Tibial nerve (tissue), 4 donors: ENCODE measurements at places on chromosomes 6 and 20. TPM values are rescaled to one million over a fixed set of nuclear protein-coding genes. Genes with fewer than 3 reads are reported as not detected.

- no peak for DNase-seq
Measured at GRCh38 chr6:6466967-6467761, 121.4 kb upstream of the LY86 start.

- DNase-seq = no peak
Measured at GRCh38 chr6:45789238-45789637, 226.4 kb downstream of the CLIC5 start.

DNA sequence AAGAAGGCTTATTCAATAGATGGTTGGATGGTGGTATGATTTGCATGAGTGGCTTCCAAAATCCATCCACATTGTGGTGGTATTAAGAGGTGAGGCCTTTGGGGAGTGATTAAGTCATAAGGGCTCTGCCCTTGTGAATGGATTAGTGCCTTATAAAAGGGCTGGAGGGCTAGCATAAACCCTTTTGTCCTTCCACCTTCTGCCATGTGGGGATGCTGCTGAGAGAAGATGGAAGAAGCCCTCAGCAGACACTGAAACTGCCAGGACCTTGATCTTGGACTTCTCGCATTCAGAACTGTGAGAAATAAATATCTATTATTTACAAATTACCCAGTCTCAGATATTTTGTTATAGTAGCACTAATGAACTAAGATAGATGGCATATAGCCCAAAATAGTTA lies 27.8 kb upstream of the SRPK1 start:
- no peak for DNase-seq

- no peak for DNase-seq
Measured at GRCh38 chr20:53891306-53891894, 179.0 kb downstream of the BCAS1 start.

- DNase-seq = no peak
Measured at GRCh38 chr20:39554341-39554740, 592.2 kb downstream of the DHX35 start.

DNA sequence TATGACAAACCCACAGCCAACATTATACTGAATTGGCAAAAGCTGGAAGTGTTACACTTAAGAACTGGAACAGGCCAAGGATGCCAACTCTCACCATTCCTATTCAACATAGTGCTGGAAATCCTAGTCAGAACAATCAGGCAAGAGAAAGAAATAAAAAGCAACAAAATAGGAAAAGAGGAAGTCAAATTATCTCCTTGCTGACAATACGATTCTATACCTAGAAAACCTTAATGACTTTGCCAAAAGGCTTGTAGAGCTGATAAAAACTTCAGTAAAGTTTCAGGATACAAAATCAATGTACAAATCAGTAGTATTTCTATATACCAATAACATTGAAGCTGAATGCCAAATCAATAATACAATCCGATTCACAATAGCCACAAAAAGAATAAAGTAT lies 32.4 kb downstream of the OR5V1 start:
- no peak for DNase-seq

DNA sequence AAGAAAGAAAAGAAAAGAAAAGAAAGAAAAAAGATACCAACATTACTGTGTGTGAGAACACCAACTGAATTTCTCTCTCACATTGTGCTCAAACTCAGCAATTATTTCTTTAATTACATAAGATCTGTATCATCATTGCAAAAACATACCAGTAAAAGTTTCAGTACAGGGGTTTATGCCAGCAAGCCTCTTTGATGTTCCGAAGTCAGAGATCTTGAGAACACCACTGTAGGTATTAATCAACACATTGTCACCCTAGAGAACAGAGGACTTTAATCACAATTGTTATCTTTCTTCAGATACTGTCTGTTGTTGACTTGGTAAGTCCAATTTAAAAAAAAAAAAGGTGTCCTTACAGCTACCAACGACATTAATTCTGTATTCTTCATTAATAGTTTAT lies 60.9 kb upstream of the MAP7 start:
- no peak for DNase-seq

- DNase-seq = peak; percentile 53
Measured at GRCh38 chr20:45322952-45323383, 14.9 kb upstream of the MATN4 start.

DNA sequence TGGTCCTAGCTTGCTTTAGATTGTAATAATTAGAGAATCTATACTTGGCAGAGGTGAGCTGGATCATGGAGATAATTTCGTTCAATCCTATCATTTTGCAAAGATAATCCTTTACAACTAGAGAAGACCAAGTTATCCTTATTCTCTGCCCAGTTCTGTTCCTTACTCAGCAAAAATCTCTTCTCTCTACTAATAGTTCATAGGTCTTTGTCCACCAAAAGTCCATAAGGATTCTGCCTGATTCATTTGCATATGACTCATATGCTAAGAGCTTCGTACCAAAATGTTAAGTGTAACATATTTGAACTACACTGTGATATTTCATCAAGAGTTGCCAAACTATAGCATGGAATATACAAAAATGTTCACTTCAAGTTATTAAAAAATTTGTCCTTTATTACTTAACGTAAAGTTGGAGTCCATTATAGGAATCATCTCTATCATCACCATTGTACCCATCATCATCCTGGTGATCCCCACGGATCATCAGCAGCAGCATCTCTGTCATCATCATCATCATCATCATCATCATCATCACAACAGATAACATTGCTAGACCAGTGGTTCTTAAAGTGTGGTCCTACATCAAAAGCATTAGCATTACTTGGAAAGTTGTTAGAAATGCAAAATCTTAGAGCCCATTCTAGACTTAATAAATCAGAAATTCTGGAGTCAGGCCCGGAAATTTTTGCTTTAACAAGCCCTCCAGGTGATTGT lies 463.0 kb downstream of the DHX35 start:
- no peak for DNase-seq

DNA sequence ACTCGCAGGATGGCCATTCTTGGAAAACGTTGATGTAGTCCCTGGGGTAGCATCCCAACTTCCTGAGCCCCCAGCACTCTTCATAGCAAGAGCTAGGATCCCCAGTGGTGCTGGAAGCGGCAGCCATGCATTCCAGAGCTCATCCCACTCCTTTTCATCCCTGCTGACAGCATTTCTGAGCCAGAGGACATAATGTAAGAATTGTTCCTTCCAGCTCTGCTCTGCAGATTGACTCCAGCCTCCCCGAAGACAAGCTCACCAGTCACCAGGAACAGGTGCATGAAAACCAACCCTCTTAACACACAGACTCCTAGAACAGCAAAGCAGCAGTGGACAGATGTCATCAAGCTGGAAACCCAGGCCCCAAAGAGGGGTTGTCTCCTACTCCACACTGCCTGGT lies 3.8 kb downstream of the SLC13A3 start:
- no peak for DNase-seq

GRCh38 chr6:73612611-73613010 lies 41.2 kb downstream of the SLC17A5 start:
- no peak for DNase-seq

DNA sequence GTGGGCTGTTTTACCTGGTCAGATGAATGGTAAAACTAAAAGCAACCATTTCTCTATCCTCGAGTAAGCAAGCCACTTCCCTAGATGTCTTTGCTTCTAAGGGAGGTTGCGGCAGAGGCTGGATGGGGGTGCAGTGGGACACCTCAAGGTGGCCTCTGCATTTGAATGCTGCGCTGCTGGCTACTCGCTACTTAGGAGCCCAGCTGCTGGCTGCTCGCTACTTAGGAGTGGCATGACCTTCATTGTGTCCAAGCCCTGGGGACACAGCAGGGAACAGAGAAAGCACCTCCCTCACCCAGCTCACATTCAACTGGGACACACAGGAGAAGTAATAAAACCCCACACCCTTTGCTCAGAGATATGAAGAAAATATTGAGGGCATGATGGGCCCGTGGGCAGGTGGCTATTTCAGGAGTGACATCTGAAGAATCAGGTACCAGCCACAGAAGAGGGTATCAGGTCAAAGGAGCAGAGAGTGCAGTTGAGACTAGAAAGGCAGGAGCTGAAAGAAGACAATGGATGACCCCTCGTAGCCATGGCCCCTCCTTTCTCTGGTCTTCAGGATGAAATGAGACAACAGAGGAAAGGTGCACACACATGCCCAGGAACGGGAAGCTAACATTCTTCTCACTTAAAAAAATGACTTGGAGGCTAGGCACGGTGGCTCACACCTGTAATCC lies 149.4 kb downstream of the ZMYND8 start:
- DNase-seq = no peak

DNA sequence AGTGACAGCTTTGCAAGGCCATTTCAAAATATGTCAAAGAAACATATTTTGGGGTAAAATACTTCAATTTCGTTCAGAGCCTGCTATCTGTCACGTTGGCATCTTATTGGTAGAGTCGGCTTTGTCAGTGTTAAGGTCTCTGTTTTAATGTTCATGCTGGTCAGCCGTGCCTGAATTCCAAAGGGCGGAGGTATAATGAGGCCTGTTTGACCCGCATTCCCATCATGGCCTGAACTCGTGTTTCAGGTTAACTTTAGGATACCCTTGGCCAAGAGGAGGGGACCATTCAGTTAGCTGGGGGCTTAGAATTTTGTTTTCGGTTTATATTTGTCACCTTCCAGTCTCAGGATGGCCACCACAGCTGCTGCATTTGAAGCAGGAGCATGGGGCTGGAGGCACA lies 236.4 kb downstream of the NFATC2 start:
- DNase-seq = no peak

- DNase-seq = no peak
Measured at GRCh38 chr6:125104425-125104824, 49.1 kb upstream of the TPD52L1 start.

GRCh38 chr20:2900845-2901592 lies 27.7 kb downstream of the PTPRA start:
- no peak for DNase-seq

DNA sequence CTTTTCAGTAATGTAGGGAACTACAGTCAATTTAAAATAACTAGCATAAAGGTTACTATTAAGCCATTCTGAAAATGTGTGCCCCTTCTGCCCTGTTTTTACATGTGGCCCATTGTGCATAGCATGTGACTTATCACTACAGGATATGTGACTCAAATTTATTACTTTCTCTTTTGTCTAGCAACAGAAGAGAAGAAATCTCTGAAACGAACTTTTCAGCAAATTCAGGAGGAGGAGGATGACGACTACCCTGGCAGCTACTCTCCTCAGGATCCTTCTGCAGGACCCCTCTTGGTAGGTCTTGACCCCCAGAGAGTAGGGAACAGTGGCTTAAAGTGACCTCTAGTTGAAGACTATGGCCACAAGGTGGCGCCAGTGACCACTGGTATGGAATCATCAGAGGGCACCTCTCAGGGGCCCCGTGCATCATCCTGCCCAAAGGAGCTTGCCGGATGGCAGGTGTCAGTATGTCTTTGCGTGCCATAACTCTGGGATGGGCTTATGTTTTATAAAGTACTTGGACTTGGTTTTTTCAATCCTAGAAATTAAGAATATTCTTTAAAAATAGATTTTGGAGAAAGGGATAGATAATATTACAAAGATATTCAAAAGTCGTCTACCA lies 23.9 kb downstream of the RPRD1B start:
- DNase-seq = peak; percentile 84

DNA sequence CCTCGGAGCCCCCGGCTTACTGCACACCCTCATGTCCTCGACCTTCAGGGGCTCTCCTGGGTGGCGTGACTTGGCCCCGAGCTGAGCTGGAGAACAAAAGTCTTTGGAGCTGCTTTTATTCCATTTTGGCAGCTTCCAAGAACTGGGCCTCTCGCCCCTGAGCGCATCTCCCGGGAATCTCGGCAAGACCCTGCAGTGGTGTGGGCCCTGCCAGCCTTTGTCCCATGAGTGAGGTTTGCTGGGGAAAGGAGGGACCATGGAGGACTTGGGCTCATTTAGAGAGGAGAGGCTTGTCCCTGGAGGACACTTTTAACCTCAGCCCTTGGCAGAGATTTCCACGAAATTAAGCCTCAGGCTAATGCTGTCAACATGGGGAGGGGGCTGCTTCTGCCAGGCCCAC lies 62.3 kb upstream of the SLCO4A1 start:
- no peak for DNase-seq

DNA sequence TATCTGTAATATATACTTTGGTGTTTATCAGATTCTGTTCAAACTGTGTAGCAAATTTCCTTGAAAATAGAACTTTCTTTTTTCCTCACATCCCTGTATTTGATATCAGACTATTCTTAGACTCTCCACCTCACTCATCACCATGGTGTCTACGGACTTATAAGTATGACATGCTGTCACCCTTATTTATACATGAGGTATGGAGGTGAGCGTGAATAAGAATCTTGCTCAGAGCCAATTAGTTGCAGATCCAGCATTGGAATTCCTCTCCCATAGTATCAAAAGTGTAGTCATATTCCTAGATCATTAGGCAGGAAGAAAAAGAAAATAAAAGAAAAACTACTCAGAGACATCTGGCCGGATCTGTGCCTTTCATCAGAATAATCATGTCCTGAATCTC lies 43.0 kb downstream of the TPD52L1 start:
- no peak for DNase-seq

The OOEP gene
- total RNA-seq = not detected

The MUC22 gene
- total RNA-seq = not detected

The SLX4IP gene
- total RNA-seq = 3.3 TPM

The PTK6 gene
- 0.21 TPM for total RNA-seq

The OVOL2 gene
- total RNA-seq = not detected

The DDAH2 gene
- 171 TPM for total RNA-seq

The GNMT gene
- total RNA-seq = not detected

The DACT2 gene
- 1.5 TPM for total RNA-seq

The SPTLC3 gene
- 13.5 TPM for total RNA-seq

The IL17F gene
- not detected for total RNA-seq

The HLA-DRB5 gene
- total RNA-seq = 56.1 TPM
